ENCODE measurements at places on chromosomes 11 and 22. TPM values are rescaled to one million over a fixed set of nuclear protein-coding genes. Genes with fewer than 3 reads are reported as not detected.
A peak's percentile ranks its signal among the peaks of the same experiment; 100 is the strongest.

The CADM1 gene
- total RNA-seq: 51.1 TPM

The CNGA4 gene
- total RNA-seq: not detected

The PGA3 gene
- total RNA-seq: 0.19 TPM

The CAT gene
- total RNA-seq: 126 TPM

- peak overlapping the region; percentile 99 for H3K27ac ChIP-seq
- DNase-seq: no peak
- no peaks in the 10 kb centered on the region for H3K27me3 ChIP-seq
- H3K4me3 ChIP-seq: peak overlapping the region; percentile 89
- peaks cover 39% of the 10 kb centered on the region for H3K4me1 ChIP-seq
These were observed 1.6 kb downstream of the APLP2 start for GRCh38 chr11:130071211-130071712.

GRCh38 chr22:28514321-28514821, 165.3 kb downstream of the TTC28 start:
- DNase-seq: no peak
- no peaks in the 10 kb centered on the region for H3K36me3 ChIP-seq
- H3K27ac ChIP-seq: peak overlapping the region; percentile 35

GRCh38 chr11:94855666-94856065, 87.5 kb downstream of the AMOTL1 start:
- H3K27ac ChIP-seq: peak overlapping the region; percentile 35
- peaks cover 27% of the 10 kb centered on the region for H3K4me1 ChIP-seq
- no peaks in the 10 kb centered on the region for H3K27me3 ChIP-seq
- peaks cover 87% of the 10 kb centered on the region for H3K36me3 ChIP-seq
- DNase-seq: no peak

DNA sequence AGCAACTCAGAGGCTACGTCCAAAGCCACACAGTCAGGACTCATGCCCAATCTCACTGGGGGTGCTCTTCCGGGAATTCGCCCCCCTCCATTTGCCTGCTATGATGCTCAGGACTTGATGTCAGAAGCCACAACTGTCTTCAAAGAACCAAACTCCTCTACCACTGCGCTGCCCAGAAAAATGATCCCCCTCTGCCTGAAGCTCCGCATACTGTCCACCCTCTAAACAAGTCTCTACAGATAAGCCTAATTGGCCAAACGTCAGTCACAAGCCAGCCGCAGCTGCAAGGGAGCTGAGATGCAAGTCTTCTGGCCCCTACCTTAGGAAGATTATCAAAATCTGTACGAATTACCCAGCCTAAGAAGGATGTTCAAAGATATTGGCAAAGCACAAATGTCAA, 294.6 kb downstream of the BUD13 start:
- DNase-seq: no peak
- no peaks in the 10 kb centered on the region for H3K36me3 ChIP-seq
- H3K27me3 ChIP-seq: peaks cover 32% of the 10 kb centered on the region
- H3K27ac ChIP-seq: no peak overlapping the region
- H3K4me1 ChIP-seq: no peaks in the 10 kb centered on the region

DNA sequence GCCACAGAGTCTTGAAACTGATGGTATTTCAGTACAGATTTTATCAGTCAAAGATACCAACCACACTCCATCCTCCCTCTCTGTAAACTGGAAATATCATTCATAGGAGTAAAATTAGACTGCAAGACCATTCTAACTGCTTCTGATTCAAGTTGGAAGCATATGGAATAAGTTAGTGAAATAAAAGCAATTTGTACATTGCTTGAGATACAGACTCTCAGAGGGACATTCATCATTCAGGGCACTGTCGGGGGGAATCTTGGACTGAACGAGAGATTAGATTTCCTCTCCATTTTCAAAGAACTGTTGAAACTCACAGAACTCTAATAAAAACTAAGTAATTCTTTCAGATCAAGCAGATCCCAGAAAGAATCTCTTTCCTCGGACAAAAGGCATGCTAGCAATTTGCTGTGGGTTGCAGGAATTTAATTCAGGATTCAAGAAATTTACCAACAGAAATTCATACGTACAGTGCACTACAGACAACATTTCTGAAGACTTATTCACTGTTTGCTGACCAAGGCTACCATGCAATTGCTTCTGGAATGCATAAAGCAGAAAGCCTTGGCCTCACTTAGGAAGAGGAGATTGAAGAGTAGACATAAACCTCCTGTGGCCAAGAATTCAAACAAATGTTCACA, 34.1 kb downstream of the PAMR1 start:
- DNase-seq: no peak
- no peak overlapping the region for H3K27ac ChIP-seq
- H3K36me3 ChIP-seq: peaks cover 3% of the 10 kb centered on the region
- H3K4me1 ChIP-seq: no peaks in the 10 kb centered on the region
- H3K27me3 ChIP-seq: peaks cover 55% of the 10 kb centered on the region

DNA sequence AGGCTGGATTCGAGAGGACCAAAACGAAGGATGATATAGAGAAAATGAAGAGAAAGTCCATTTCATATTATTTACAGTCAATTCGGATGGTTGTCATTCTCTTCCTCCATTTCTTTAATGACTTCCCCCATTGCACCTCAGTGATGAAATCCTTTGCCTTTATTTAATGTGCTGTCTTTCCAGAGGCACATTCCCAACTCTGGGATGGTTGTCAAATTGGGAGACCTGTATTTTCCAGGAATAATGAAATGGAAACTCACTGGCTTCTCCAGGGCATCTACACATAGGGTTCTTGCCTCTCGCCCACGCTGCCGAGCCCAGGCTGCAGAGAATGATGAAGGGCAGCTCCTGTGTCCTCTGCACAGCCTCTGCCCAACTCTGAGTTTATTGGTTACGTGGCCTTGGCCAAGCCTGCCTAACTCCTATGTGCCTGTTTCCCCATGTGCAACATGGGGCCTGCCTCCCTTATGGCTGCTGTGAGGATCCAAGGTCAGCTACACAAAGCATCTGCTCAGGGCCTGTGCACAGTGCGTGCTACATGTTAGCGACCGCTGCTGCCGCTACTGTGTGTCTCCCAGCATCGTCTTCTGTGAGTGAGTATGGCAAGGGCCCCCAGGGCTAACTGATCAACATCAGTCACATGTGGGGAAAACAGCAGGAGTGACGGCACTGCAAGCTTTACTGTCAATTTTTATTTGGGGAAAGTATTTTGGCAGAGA, 81.5 kb upstream of the BID start:
- peak overlapping the region; percentile 85 for H3K27ac ChIP-seq
- peaks cover 85% of the 10 kb centered on the region for H3K4me1 ChIP-seq
- no peak for DNase-seq
- no peaks in the 10 kb centered on the region for H3K36me3 ChIP-seq

DNA sequence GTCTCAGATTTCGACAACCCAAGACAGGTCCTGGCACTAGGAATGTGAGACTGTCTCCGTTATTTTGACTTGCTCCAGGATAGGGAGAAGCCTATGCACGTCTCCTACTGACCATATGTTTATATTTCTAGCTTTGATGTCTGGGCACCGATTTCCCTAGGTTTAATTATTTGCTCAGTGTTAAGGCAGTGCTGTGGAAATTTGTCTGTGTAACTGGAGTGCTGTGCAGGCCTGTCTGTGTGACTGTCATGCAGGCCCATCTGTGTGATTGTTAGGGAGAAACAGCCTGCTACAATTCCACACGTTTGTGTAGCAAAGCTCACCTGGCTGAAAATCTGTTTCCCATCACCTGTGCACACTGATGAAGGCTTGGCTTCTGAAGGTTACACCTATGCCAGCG, 29.6 kb upstream of the HSPA8 start:
- no peaks in the 10 kb centered on the region for H3K27me3 ChIP-seq
- H3K4me3 ChIP-seq: no peak overlapping the region
- peaks cover under 1% of the 10 kb centered on the region for H3K4me1 ChIP-seq
- H3K36me3 ChIP-seq: no peaks in the 10 kb centered on the region
- no peak for DNase-seq

DNA sequence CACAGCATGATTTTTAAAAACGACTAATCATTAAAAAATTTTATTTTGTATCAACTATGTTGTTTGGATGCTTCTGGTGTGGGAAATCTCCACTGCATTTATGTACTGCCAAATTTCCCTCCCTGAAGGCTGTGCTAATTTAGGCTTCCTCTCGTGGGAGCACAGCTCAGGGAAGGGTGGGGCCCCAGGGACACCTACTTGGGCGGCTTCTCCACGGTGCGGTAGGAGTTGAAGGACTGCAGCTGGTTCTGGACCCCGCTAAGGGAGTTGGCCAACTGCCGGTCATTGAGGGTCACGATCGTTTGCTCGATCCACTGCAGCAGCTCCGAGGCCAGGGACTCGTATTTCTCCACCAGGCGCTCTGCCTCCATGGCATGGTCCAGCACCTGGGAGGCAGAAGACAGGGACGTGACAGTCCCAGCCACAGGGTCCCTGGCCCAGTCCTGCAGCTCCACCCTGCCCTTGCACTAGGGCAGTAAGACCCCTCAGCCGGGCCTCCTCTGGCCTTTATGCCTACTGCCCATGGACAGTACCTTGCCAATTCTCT, 18.6 kb downstream of the SPTBN2 start:
- no peak overlapping the region for H3K27ac ChIP-seq
- no peak overlapping the region for H3K4me3 ChIP-seq
- H3K4me1 ChIP-seq: no peaks in the 10 kb centered on the region
- no peaks in the 10 kb centered on the region for H3K36me3 ChIP-seq
- DNase-seq: no peak
- H3K27me3 ChIP-seq: peaks cover 4% of the 10 kb centered on the region

- H3K36me3 ChIP-seq: no peaks in the 10 kb centered on the region
These were observed 7.5 kb downstream of the C11orf21 start for GRCh38 chr11:2293984-2294925.

GRCh38 chr11:17291710-17292109, 15.2 kb downstream of the NUCB2 start:
- no peaks in the 10 kb centered on the region for H3K27me3 ChIP-seq
- H3K36me3 ChIP-seq: peaks cover 41% of the 10 kb centered on the region
- H3K4me1 ChIP-seq: peaks cover 9% of the 10 kb centered on the region
- no peak for DNase-seq

- no peak overlapping the region for H3K27ac ChIP-seq
- no peak overlapping the region for H3K4me3 ChIP-seq
- H3K27me3 ChIP-seq: no peaks in the 10 kb centered on the region
- no peak for DNase-seq
These were observed 1058.2 kb downstream of the LRRC4C start for GRCh38 chr11:40401132-40401853.

GRCh38 chr11:6611092-6611962, 689 bp downstream of the TAF10 start:
- H3K4me3 ChIP-seq: peak overlapping the region; percentile 83
- no peaks in the 10 kb centered on the region for H3K27me3 ChIP-seq
- peak; percentile 48 for DNase-seq
- peak overlapping the region; percentile 99 for H3K27ac ChIP-seq
- H3K4me1 ChIP-seq: peaks cover 68% of the 10 kb centered on the region

- DNase-seq: no peak
- no peaks in the 10 kb centered on the region for H3K36me3 ChIP-seq
- no peak overlapping the region for H3K4me3 ChIP-seq
- no peaks in the 10 kb centered on the region for H3K4me1 ChIP-seq
These were observed 197.1 kb downstream of the HIPK3 start for GRCh38 chr11:33454264-33454663.

DNA sequence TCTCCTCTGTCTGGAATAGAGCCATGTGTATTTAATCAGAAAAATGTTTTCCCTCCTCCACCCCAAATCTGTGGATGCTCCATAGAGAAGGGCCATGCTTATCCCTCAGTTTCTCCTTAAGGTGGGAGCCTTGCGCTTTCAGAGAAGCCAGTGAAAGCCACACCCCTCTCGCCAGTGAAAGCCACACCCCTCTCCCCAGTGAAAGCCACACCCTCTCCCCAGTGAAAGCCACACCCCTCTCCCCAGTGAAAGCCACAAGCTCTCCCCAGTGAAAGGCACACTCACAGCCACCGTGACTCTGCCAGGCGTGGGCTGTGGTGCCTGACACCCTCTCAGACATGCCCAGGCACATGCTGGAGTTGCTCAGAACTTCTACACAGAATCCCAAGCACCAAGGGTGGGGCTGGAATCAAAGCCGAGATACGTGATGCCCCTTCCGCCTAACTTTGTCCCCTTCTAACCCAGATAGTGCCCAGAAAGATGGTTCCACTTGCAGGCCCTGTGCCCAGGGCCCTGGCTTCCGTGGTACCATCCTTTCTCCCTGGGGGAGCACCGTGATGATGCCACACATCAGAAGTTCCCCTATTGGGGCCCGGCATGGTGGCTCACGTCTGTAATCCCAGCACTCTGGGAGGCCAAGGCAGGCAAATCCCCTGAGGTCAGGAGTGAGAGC, 16.5 kb upstream of the PRR5 start:
- peaks cover 4% of the 10 kb centered on the region for H3K27me3 ChIP-seq
- peaks cover 13% of the 10 kb centered on the region for H3K4me1 ChIP-seq
- H3K4me3 ChIP-seq: no peak overlapping the region
- H3K36me3 ChIP-seq: no peaks in the 10 kb centered on the region
- no peak for DNase-seq
- no peak overlapping the region for H3K27ac ChIP-seq

- DNase-seq: no peak
- no peak overlapping the region for H3K4me3 ChIP-seq
These were observed 282.5 kb downstream of the ETS1 start for GRCh38 chr11:128304666-128305485.

- H3K27me3 ChIP-seq: no peaks in the 10 kb centered on the region
- peaks cover 26% of the 10 kb centered on the region for H3K4me1 ChIP-seq
- no peak overlapping the region for H3K4me3 ChIP-seq
- no peak for DNase-seq
These were observed 46.1 kb downstream of the SCN3B start for GRCh38 chr11:123608371-123608770.

GRCh38 chr11:80816966-80817365, 1376.1 kb upstream of the TENM4 start:
- H3K4me1 ChIP-seq: no peaks in the 10 kb centered on the region
- H3K36me3 ChIP-seq: no peaks in the 10 kb centered on the region
- H3K4me3 ChIP-seq: no peak overlapping the region
- DNase-seq: no peak

GRCh38 chr11:83449338-83449913, 163.3 kb upstream of the CCDC90B start:
- H3K27ac ChIP-seq: no peak overlapping the region
- no peaks in the 10 kb centered on the region for H3K27me3 ChIP-seq
- H3K4me1 ChIP-seq: no peaks in the 10 kb centered on the region
- no peaks in the 10 kb centered on the region for H3K36me3 ChIP-seq
- DNase-seq: no peak
- no peak overlapping the region for H3K4me3 ChIP-seq

DNA sequence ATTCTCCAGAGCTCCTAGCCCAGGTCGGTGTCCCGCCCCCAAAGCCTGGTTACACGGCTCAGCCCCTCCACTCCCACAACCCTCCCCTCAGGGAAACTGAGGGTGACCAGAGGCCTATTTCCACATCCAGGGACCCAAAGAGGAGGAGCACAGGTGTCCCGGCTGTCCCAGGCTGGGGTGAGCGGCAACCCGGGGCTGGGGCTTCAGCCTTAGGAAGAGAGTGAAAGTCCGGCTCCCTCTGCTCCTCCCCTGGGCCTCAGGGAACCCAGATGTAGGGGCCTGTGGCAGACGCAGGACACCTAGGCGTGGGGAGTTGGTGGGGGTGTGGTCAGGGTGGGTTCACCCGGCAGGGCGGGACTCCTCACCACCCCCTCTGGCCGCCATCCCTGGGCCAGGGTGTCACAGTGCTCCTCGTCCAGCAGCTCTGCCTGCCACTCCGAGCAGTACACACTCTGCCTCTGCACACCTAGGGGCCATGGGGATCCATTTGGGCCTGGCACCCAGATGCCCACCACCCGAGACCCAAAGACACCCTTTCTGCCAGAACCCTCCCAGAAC, 63.1 kb downstream of the ARFGAP3 start:
- H3K27ac ChIP-seq: peak overlapping the region; percentile 81
- H3K36me3 ChIP-seq: peaks cover 20% of the 10 kb centered on the region
- H3K27me3 ChIP-seq: no peaks in the 10 kb centered on the region
- DNase-seq: no peak
- peaks cover 57% of the 10 kb centered on the region for H3K4me1 ChIP-seq

Measured in left ventricle myocardium inferior (tissue), 1 donor.